ENCODE measurements at places on chromosomes 5 and 9.

DNA sequence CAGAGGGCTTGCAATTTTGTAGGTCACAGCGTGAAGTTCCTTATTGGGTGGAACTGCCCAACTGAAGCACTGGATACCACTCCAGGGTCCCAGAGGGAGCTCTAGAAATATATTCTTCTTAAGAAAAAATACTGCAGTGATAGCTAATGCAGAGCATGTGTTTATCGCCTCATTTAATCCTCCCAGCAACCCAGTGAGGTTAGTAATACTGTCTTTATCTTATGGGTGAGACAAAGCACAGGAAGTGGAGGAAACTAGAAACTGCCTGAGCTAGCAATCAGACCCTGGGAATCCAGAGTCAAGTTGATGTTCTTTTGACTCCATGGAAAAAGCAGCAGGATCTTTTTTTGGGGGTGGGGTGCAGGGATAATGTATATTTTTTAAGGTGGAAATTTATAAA lies 153.3 kb downstream of the PJA2 start:
- no peak for DNase-seq

DNA sequence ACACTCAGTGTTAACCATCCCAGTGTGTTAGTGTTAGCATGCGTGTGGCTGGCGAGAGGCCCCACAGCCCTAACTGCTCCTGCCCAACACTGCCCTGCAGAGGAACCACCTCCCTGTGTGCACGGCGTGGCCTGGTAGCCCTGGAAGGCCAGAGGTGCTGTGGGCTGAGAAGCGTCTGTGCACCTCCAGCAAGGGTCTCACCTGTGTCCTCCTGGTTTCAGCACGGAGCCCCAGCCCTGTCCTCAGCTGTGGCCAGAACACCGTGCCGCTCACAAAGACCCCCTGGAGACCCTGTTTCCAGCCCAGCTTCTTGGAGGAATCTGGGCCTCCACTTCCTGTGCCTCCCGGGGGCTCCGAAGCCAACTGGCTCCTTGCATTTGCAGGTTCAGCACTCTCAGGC lies 56.1 kb upstream of the NRARP start:
- DNase-seq = no peak

DNA sequence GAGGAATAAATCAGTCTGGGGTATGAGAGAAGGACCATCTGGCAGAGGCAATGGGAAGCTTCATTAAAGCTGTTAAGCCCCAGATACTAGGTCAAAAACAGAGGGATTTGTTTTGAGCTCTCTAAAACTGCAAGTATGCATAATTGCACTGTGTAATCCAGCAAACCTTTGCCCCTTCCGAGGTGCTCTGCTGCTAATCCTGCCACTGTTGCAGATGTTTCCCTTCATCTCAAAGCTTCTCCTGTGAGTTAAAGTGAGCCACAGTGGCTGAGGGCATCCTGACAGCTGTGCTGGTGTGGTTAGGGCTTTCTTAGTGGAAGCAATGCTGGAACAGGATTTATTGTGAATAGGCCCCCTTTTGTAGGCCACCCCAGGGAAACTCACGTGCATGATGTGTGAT lies 160.3 kb upstream of the TRPC7 start:
- DNase-seq = no peak

GRCh38 chr5:174790906-174791305 lies 66.5 kb downstream of the MSX2 start:
- no peak for DNase-seq

DNA sequence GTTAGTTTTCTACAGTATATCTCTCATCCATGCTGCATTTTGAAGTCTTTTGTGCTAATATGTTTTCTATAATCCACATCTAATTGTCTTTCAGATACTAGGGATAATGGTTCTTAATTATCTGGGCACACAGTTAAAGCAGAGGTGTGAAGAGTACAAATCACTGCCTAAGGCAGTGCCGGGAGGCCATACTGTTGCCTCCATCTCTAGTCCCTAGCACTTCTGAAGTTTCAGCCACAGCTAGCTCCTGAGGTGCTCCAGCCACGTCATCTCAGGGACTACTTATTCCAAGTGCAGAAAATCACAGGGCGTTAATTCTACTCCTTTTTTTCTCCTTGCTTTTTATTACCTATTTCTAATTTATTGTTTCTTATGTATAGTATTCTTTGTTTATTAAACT lies 760.0 kb upstream of the FAM174A start:
- no peak for DNase-seq

GRCh38 chr5:88698290-88698689 lies 184.7 kb downstream of the MEF2C start:
- DNase-seq = no peak

DNA sequence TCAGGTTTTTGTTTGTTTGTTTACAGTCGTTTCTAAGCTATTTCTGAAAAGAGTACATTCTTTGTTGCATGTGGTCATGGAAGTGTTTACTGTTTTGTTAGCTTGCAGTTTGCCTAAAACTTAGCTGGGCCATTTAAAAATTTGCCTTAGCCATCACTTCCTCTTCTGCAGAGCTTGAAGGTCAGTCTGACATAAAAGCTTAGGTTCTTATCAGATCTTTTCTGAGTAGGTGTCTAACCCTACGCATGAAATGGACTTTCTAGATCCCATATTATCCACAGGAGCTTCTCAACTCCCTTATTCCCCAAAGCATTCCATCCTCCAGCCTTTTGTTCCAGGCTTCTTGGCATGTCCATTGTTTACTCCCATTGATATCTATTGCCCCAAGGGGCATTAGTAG lies 90.3 kb downstream of the AP3B1 start:
- no peak for DNase-seq

DNA sequence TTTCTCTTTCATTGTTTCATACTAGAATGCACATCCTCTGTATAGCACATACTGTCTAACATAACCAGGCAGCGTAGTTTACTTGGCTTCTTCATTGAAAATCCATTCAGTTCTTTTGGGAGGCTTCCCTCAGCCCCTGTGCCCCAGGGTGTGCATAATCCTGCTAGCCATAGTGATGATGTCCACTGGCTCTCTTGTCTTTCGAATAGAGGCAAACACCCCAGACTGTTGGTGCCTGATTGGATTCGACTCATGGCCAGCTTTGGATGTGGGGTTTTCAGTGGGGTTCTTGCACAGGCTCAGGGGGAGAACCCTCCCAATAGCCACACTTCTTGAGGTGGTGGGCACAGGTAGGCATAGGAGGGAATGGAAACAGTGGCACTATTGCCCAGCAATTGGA lies 53.6 kb downstream of the ZSWIM6 start:
- DNase-seq = no peak

DNA sequence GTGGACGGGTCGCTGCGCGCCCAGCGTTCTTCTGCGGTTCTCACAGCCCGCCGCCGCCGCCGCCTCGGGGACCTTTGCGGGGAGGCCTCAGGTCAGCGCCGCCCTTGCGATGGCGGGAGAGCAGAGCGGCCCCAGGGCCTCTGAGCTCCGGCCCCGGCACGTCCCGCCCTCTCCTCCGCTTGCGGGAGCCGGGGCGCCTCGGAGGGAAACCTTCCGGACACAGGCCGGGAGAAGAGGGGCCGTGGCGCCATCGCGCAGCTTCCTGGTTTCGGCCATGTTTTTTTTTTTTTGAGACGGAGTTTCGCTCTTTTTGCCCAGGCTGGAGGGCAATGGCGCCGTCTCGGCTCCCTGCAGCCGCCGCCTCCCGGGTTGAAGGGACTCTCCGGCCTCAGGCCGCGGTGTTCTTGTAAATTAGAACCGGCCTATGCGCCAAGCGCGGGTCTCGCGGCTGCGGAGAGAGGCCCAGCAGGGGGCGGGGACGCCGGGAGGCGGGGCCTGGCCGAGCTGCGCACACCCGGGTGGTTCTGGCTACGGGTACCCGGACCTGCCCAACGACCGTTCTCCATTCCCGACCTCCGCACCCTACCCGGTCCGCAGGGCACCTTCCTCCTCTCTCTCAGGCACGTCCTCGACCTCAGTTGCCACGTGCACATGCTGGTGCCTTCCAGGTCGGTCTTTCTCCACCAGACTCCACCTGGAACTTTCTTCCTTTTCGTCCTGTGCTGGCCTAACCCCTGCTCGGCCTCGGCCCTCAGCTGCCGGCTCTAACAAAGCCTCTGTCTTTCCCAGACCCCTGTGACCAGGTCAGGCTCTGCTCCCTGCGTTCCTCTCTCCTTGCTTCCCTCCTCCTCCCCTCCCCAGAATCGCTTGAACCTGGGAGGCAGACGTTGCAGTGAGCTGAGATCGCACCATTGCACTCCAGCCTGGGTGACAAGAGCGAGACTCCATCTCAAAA lies 28.8 kb upstream of the MGAT1 start:
- peak; percentile 76 for DNase-seq

DNA sequence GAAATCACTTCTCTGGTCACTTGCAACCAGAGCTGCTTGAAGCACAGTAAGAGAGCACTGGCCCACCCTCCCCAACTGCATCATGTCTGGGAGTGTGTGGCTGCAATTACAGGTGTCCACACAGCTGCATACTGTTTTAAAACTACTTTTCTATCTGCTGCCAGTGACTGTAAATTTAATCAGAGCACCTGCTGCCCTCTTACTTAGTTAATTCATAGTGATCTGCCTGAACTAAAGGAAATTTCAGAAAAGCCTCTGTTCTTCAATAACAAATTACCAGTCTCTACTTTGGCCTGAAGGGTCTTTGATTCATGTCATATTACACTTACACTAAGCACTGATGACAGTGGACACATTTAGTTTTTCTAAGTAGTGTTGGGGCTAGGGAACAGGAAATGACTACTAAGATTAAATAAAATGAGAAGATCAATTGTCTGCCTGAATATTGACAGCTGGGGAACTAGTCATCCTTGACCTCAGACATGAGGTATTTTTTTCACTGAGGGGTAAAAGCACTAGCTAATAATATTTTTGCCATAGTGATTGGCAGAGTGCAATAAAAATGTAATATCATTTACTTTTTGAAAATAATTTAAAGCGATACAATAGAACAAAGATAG lies 788.9 kb upstream of the GRAMD2B start:
- no peak for DNase-seq

GRCh38 chr9:99724640-99725039 lies 97.0 kb upstream of the NR4A3 start:
- DNase-seq = no peak

GRCh38 chr9:133029994-133030316 lies 842 bp upstream of the GTF3C5 start:
- DNase-seq = no peak

DNA sequence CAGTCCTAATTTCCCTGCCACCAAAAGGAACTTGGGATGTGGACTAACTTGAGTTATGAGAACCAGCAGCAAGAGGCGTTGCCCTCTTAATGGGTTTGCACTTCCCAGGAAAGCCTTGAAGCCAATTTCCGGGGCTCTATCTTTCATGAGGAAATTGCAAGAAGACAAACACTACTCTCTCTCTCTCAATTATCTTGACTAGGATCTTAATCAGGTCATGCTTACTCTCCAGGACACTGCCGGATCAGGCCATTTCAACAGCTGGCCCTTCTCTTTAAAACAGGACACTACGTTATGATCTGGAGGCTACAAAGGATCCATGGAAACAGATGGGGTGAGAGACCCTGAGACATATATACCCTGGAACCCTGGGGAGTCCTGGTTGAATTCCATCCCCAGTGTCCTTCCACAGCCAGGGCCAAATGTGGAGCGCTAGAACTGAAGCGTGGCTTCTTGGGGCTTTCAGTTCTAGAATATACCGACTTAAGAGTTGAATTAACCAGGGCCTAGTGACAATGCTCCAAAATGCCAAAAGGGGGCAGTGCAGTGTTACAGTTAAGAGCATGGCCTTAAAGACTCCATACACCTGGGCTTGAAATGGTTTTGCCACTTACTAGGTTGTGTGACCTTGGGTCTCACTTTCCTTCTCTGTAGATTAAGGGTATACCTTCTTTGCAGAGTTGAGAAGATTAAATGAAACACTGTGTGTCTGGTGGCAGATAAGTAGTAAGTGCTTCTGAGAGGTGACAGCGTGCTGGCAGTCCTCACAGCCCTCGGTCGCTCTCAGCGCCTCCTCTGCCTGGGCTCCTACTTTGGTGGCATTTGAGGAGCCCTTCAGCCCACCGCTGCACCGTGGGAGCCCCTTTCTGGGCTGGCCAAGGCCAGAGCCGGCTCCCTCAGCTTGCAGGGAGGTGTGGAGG lies 21.1 kb downstream of the FAM219A start:
- no peak for DNase-seq

DNA sequence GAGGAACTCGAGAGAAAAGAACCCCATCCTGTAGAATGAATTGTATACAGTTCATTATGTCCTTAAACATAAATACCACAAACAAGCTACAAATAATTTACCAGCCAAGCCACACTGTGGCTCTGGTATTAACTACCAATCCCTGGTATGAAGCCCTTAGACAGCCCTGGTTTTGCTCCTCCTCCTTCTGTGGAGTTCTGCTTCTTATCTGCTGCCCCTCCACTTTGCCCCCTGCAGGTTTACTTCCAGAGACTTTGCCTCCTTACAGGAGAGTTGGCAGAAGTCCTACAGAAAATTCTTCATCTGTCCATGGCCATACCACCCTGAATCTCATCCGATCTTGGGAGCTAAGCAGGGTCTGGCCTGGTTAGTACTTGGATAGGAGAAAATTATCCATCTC lies 219.8 kb downstream of the ACTL7B start:
- no peak for DNase-seq

DNA sequence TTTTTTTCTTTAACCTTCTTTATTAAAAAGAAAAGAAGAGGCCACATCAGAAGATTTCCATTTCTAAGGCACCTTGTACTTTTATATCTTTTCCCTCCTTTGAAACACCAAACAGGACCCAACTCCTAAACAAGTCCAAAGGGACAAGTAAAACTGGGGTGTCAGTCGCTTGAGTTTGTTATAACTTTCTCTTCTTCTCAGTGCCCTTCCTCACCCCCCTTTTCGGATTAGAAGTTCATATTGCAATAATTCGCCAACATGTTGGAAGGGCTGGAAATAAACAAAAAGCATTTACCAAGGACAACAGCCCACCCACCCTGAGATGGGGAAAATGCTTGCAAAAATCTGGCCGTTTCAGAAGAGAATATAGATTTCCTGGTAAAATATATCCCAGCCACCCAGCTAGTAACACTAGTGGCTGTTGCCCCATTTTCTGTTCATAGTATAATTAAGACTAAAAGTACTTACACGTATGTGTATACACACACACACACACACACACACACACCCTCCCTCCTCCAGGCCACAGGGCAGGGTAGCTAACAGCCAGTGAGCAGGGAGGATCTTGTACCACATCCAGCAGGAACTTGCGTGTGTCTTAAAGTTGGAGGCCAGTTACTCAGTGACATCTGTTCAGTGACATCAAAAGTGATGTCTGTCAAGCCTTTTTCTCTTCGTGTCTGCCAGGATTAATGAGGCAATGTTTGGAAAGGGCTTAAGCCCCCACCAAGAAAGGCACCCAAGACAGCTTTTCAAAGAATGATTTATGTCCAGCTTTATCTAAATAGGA lies 149.1 kb upstream of the KLF4 start:
- no peak for DNase-seq

All from NK-92 treated with Interleukin-12 subunit alpha and Interleukin-12 subunit beta, amount 100 ng/mL, for 24 hours (cell line).